ENCODE measurements at places on chromosomes 11 and 22.

DNA sequence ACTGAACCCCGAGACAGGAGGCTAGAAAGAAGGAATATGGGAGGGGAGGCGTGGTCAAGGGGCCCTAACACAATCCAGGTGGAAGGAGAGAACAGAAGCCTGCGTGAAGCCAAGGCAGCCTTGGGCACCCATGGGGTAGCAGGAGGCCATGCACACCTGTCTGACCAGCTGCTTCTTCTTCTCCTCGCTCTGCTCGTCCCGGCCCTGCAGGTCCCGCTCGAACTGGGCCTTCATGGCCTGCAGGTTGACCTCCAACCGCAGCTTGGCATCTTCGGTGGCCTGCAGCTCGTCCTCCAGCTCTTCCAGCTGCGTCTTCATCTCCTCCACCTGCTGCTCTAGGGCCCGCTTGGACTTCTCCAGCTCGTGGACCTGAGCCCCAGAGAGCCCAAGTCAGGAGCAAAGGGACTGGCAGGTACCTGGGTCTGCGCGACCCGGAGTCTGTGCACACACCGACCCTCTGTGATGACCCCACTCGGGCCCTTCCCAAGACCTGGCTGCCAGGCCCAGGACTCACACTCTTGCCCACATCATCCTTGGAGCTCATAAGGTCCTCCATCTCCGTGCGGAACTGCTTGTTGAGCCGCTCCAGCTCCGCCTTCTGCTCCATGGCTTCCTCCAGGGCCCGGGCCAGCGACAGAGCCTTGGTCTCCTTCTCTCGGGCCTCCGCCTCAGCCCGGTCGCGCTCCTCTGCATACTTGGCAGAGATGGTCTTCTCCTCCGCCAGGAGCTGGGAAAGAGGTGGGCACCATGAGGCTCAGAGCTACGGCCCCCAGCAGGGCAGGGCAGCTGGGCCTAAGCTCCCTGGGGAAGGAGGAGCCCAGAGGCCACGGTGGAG, 35.9 kb downstream of the APOL1 start:
- no peak for DNase-seq

GRCh38 chr22:46390652-46391301, 55.3 kb downstream of the TRMU start:
- peak; percentile 45 for DNase-seq

DNA sequence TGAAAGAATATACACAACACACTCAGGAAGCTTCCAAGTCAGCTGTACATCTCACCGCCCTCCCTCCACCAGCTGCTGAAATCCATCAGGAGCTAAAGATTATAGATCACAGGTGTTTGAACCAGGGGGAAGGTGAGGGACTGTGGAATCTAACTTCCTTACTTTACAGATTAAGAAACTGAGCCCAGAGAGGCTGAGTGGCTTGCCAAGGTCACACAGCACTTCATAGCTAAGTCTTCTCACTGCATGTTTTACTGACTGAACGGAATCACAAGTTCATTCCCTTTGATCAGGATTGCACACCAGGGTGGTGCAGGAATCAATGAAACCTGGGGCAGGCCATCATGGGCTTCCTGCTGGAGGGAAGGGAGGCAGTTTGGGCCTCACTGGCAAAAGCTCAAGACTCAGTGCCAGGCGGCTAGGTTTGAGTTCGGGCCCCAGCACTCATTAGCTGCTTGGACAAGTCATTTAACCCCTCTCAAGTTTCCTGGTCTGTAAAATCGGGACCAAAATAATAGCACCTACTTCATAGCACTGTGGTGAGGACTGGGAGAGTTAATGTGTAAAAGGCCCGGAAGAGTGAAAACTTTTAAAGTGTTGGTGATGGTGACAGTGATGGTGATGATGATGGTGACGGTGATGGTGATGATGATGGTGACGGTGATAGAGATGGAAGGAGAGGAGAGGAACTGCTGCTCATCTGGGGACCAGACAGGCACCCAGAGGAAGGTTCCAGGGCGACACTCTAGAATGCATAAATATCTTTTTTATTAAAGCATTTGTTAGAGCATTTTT, 8.2 kb downstream of the CD5 start:
- no peak for DNase-seq

DNA sequence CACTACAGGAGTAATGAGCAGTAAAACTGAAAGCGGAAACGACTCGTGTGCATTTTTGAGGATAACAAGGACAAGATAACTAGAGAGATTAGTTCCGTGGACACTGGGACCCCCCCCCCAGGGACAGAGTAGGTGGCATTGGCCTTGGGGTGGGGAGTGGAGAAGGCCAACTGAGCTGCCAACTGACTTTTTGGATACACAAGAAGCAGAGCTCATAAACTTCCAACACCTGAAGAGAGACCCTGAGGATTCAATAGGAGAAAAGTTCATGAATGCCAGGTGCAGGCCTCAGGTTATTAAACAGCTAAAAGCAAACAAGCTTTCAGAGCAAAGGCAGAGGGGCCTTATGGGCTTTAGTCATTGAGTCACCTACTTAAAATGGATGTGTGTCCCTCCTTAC, 17.6 kb upstream of the PRSS23 start:
- DNase-seq, result no peak

GRCh38 chr11:131893103-131893890, 522.9 kb downstream of the NTM start:
- no peak for DNase-seq

GRCh38 chr11:74033046-74033445, 24.2 kb upstream of the UCP3 start:
- DNase-seq, result no peak

DNA sequence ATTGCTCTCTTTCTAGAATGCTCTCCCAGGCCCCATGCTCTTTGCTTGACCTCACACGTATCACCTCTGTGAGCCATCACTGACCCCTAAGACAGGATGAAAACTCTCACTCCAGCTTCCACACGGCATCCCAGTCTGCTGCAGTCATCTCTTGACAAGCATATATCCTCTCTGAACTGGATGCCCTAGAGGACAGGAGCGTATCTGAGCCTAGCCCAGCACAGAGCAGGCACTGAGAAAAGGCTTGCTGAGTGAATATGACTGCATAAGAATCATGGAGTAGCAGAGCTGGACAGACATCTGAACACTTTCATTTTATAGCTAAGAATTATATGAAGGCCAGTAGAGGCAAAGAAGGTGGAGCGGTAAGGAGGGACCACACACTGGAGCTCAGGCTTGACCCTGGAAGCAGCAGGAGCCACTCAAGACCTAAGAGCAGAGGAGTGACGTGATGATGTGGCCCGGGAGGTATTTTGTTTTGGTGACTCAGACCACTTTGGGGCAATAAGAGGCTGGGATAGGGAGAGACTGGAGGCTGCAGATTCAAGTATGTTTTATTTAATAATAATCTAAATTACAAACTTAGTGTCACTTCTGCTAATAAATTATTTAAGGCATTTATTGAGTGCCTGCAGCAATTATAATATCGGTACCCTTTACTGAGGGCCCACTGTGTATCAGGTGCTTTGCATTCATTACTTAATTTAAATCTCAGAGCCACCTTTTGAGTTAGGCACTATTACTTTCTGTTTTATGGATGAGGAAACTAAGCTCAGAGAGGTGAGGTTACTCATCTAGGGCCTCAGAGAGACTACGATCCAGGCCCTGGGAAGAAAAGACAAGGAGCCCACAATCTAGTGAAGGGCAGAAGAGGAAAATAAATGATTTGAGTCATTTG, 42.6 kb downstream of the MAP6 start:
- no peak for DNase-seq

GRCh38 chr11:110050201-110050506, 43.0 kb upstream of the ZC3H12C start:
- no peak for DNase-seq

- no peak for DNase-seq
Observed at GRCh38 chr11:92885600-92885999, 83.9 kb upstream of the MTNR1B start.

DNA sequence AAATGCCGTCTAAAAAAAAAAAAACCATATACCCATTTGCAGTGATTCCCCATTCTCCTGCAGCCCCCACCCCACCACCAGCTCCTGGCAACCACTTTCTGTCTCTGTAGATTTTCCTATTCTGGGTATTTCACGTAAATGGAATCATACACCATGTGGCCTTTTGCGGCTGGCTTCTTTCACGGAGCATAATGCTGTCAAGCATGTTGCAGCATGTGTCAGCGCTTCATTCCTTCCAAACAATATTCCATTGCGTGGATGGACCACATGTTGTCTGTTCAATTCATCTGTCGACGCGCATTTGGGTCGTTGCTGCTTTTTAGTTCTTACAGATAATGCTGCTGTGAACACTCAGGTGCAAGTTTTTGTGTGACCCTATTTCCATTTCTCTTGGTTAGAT, 14.8 kb upstream of the EMID1 start:
- DNase-seq, result no peak

- DNase-seq, result no peak
Observed at GRCh38 chr22:24973872-24974271, 21.4 kb downstream of the KIAA1671 start.
